M059J (cell line): ENCODE measurements at places on chromosomes 4 and X. TPM values are rescaled to one million over a fixed set of nuclear protein-coding genes. Genes with fewer than 3 reads are reported as not detected.

Gene HDX
- total RNA-seq = 4.3 and 6.3 TPM in 2 replicates

- peak; percentile 75 for DNase-seq
Observed at GRCh38 chr4:166527500-166527899, 654.5 kb downstream of the TLL1 start.

DNA sequence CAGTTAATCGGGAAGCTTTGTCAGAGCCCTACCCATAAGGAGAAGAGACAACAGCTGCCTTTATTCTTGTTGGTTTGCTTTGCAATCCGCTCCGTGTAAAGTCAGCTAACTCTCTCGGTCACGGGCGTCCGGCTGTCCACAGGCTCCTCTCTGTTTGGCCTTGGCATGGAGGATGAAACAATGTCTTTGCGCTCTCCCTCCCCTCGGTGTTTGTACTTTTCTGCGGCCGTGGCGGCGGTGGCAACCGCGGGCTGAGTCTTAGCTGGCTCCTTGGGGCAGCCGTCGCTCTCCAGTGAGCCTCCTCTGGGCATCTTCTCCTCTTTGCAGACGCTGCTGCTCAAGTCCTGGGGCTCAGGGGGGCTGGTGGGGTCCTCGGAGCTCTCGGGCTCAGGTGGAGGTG lies 10.6 kb upstream of the IRAK1 start:
- DNase-seq = no peak

GRCh38 chrX:1754077-1754476 lies 139.2 kb downstream of the ASMT start:
- peak; percentile 92 for DNase-seq

DNA sequence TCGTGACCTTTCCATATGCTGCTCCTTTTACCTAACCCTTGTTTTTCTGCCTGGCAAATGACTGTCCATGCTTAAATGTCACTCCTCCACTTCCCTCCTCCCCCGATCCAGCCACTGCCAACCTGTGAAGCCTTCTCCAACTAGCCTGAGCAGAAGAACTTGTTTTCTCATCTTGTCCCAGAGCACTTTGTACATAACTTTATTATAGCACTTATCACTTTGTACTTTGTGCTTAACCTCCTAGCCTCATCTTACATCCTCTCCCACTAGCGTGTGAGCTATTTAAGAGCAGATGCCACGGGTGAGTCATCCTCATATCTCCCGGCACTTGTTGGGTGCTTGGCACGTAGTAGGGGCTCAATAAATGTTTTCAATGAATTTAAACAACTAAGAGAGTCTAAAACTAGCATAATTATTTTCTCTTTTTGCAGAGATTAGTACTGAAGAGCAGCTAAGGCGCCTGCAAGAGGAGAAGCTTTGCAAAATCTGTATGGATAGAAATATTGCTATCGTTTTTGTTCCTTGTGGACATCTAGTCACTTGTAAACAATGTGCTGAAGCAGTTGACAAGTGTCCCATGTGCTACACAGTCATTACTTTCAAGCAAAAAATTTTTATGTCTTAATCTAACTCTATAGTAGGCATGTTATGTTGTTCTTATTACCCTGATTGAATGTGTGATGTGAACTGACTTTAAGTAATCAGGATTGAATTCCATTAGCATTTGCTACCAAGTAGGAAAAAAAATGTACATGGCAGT lies 46.9 kb downstream of the XIAP start:
- DNase-seq = no peak

GRCh38 chr4:23720556-23720955 lies 169.3 kb downstream of the PPARGC1A start:
- DNase-seq = no peak

Gene BRS3
- total RNA-seq = not detected in 2 replicates

- DNase-seq = no peak
Observed at GRCh38 chr4:142406917-142407501, 439.1 kb downstream of the INPP4B start.

Gene NFKB1
- total RNA-seq = 13.7 and 22.3 TPM in 2 replicates

GRCh38 chr4:38177641-38178391 lies 217.6 kb downstream of the PTTG2 start:
- DNase-seq = no peak

GRCh38 chrX:45540181-45540580 lies 339.5 kb upstream of the DIPK2B start:
- DNase-seq = no peak

GRCh38 chr4:169437299-169438047 lies 166.7 kb upstream of the SH3RF1 start:
- DNase-seq = no peak
